CD4-positive, alpha-beta T cell treated with Interleukin-17A for 1 hour (primary cell): ENCODE measurements at places on chromosomes 6 and 20.

GRCh38 chr6:95216555-95216954, 360.8 kb upstream of the MANEA start:
- no peak for DNase-seq

- DNase-seq, result no peak
Observed at GRCh38 chr6:142872376-142872775, 72.6 kb downstream of the HIVEP2 start.

- no peak for DNase-seq
Observed at GRCh38 chr6:73823046-73823735, 127.2 kb downstream of the CD109 start.

- no peak for DNase-seq
Observed at GRCh38 chr6:130780122-130780521, 47.1 kb upstream of the SMLR1 start.

GRCh38 chr6:71473926-71474325, 185.3 kb downstream of the OGFRL1 start:
- DNase-seq, result no peak

DNA sequence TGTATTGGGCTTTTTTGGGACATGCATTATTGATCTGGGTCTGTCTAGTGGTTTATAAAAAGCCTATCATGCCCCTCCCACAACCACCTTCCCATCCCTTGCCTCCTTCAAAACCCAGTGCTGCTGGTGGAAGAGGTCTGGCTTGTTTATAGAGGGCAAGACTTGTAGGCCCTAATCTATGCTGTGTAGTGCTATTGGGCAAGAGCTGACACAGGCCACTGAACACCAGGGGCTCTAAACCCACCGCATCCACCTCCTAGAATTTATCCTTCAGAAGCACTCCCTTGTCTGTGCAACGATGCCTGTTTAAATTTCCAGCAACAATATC, 30.9 kb downstream of the SULF2 start:
- no peak for DNase-seq

- DNase-seq, result no peak
Observed at GRCh38 chr6:12221856-12222255, 68.3 kb upstream of the EDN1 start.

DNA sequence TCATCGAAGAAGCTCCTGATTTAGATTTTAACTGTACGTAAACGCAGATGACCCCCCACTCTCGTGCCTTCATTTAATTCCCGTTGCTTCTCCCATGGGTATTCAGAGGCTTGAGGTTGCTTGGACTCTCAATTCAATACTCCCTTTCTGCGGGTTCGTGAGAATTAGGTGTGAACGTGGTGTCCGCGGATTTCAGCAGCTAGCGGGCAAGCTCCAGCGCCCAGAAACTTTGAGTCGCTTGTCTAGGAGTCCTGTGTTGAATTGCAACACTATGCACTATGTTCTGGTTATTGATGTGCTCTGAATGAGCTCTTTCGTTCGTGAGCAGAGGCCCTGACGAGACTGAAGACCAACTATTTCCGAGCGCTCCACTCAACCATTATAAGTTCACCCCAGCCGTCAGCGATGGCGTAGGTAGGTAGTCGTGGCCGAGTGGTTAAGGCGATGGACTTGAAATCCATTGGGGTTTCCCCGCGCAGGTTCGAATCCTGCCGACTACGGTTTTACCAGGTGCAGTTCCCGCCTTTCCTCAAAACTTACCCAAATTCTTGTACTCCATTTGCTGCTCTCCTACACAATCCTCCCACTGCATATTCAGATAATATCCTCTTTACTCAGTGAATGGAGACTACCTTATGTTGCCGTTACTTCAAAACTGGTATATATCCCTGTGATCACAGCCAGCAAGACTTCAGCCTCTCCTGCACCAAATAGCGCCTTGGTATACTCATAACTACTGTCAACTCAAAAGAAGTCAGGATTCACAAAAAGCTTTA, 72.6 kb upstream of the ZNF184 start:
- DNase-seq, result peak; percentile 14

DNA sequence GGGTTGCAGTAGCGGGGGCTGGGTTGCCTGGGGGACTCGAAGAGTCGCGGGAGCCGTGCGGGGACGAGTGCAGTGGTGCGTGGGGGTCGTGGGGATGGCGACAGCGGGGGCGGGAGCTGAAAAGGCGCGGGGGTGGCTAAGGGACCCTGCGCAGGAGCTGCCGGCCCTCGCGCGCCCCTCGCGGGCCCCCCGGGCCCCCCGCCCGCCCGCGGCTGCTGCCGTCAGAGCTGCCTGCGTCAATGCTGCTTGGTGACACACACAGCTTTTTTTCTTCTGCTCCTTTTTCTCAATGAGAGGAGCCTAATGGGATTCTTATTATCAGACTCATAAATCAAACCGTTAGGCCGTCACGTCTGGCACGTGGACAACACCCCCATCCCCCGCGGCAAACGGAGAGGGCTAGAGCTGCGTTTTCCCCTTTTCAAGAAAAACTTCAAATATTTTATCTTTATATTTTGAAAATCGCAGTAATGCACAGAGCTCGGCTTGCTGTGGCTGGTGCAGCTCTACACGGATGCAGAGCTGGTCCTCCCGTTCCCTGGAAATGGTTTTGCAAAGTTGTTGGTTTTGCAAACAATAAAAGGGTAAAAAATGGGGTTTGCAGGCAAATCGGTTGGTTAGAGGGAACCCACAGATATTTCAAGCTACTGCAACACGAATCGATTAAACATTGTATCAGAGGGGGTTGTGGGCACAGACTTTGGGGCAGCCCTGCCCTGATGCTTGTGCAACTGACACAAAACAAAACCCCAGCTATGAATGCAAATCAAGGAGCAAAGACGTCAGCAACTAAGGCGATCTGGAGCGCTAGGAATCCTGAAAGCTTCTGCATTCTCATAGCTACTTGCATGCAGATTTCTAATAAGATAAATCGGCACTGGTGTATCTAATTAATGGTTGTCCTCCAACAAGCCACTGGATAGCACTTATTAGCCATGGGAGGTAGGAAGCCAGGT, 161.4 kb downstream of the TBXT start:
- DNase-seq, result no peak

DNA sequence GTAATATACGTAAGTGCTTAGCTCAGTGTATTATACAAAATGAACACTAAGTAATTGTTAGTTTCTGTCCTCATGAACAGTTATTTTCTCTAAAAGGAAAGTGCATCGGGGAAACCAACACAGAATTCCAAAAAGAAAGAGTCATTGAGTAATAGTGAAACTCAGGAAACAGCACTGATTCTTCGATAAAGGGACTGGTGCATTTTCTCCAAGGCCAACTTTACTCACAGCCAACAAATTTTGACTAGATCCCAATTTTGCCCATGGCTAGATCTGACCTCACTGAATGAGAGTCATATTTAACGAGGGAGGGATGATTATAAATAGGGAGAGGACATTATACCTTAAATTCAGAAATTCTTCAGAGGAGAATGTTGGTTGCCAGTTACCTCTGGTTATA, 390.9 kb upstream of the NRSN1 start:
- DNase-seq, result no peak

DNA sequence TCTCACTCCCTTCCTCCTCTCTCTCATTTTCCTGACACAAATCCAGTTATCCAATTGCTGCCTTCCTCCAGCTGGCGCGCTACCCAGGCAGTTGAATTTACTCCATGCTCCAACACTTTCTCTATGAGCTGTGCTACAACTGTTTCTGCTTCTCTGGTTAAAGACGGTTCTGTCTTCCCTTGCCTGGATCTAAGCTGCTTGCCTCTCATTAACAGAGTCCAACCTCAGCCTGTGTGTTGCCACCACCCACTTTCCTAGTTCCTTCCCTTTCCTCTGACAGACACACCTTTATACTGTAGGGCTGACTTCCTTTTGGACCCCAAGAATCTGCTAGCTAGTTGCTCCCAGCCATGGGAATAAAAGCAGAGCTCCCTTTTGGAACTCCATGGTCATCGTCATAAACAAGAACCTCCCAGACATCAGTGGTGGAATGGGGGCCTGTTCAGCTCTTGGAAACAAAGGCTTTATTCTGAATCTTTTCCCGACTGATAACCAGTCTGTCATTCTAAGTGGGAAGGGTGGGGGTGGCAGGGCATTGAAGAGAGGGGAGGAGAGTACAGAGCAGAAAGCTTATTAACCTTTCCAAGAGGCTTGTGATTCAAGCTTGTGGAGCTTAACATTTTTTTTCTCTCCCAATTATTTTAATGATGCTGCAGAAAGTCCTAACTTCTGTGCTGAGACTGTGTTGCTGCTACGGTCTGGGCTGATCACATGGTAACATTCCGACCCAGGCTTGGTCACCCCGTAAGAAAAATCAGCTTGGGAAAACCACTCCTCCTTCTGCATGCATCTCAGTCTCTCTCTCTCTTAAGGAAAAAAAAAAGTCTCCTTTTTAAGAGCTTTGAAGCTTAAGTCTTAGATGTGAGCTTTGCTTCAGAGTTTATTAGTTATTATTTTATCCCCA, 31.3 kb upstream of the BMP2 start:
- no peak for DNase-seq

DNA sequence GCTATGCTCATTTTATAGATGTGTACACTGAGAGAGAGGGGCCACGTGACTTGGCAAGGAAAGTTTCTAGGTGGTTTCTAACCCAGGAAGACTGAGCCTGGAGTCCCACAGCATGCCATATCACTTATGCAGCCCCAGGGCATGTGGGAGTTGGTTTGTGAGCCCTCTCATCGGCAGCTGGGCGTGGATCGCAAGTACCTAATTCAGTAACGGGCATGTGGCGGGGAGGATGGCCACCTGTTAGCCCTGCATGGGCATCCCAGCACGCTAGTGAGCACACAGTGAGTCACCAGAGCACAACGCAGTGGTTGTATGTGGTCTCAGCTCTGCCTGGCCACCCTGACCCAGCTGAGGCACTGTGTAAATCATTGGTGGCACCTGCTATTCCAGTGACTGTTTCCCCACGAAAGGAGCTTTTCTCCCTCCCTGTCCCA, 88.3 kb downstream of the NINL start:
- DNase-seq, result no peak

DNA sequence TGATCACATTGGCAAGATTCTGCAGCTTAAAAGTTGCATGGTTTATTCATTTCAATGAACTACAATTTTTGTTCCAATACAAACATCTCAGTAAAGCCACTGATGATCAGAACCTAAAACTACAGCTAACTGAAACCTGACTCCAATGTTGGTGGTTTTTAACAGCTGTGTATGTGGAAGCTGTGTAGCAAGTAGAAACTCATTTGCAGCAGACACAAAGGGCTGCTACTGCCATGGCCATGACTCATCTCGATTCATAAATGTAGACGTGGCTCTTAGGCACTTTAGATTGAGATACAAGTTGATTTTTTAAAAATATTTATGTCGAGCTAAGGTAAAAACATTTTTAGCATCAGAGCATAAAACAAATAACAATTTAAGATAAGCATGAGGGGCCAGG, 19.5 kb upstream of the MAP3K4 start:
- DNase-seq, result no peak
